ENCODE measurements at places on chromosomes 4 and X.
A peak's percentile ranks its signal among the peaks of the same experiment; 100 is the strongest.

- DNase-seq: no peak
These were observed 45.6 kb downstream of the MAOB start for GRCh38 chrX:43836435-43837184.

- DNase-seq: no peak
These were observed 45.6 kb downstream of the COL25A1 start for GRCh38 chr4:109256818-109257217.

- DNase-seq: peak; percentile 17
These were observed 36.9 kb downstream of the EVC start for GRCh38 chr4:5747738-5748375.

GRCh38 chrX:134453631-134454030 lies 6.3 kb upstream of the HPRT1 start:
- DNase-seq: peak; percentile 54

DNA sequence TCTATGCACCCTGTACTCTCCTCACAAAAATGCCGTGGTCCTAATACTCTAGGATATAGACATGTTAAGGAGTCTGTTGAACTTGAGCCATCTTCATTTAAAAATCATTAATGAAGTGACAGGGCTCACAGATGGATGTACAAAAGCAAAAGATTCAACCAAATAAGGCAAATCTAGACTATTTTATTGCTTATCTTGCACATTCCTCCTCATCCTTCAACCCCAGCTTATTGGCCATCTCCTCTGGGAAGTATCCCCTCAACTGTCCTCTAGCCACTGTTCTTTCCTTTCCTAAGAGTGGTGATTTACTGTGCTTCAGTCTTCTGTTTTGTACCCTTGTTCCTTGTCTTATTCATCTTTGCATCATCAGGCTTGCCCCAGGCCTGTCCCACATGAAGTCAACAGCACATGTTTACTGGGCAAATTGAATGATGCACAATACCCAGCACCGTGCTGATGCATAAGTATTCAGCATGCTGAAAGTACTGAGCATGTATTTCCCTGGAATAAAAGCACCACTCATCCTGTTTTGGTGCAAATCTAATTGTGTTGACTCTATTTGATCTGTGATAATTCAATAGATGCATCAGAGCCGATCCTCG lies 287.3 kb upstream of the CLNK start:
- DNase-seq: no peak

DNA sequence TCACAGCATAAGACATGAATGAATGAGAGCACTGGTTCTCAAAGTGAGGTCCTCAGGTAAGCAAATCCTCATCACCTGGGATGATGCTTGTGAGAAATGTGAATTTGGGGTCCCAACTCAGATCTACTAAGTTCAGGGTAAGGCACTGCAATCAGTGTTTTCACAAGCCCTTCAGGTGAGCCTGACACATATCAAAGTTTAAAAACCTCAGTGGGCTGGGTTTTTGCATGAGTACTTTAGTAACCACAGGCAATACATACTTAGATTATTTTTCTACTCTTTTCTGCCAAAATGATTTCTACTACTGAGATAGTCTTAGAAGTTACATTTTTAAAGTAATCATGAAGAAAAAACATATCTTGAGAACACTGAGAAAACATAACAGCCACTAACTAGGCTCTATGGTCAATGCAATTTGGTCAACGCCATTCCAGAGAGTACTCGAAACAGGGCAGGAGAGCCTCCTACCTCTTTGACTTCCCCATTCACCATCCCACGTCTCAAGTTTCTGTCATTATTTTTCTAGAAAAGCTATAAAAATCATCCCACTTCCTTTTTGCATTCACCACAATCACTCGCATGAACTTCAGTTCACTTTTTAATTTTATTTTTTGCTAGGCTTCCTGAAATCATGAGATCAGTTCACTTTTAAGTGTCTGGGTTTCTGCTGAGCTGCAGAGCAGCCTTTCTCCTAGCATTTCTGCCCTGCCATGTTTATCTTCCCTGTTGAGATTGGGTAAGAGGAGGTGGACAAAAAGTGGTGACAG lies 73.8 kb downstream of the MFAP3L start:
- DNase-seq: no peak

DNA sequence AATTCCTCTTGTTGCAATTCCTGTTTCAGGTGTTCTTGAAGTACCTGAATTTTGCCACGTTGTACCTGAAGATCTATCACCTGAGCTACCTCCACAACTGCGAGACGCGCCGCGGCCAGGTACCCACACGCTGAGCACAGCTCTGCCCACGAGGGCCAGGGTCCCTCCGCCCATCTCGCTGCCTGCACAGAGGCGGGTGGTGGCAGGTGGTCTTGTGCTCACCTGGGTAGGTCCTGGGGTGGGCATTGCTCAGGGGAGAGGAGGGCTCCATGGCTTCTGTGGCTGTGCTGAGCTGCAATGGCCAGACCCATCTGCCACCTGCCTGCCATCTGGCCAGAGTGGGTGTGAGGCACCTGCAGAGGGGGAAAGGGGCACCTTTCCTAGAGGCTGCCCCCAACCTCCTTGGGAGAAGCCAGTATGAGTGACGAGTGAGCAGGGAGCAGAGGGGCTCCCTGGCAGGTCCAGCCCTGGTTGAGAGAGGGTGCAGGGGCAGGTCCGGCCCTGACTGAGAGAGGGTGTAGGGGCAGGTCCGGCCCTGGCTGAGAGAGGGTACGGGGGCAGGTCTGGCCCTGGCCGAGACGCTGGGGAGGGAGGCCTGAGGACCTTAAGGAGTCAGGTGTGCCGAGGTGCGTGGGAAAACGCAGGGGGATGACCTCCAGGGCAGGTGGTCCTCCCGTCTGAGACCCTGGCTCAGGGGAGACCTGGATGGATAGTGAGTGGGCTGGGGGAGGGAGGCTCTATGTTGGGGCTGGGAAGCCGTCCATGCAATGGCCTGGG lies 10.7 kb downstream of the PDE6B start:
- no peak for DNase-seq

- DNase-seq: no peak
These were observed 43.6 kb downstream of the RTL9 start for GRCh38 chrX:110402091-110402849.

GRCh38 chrX:115284877-115285276 lies 4.6 kb upstream of the LUZP4 start:
- no peak for DNase-seq

DNA sequence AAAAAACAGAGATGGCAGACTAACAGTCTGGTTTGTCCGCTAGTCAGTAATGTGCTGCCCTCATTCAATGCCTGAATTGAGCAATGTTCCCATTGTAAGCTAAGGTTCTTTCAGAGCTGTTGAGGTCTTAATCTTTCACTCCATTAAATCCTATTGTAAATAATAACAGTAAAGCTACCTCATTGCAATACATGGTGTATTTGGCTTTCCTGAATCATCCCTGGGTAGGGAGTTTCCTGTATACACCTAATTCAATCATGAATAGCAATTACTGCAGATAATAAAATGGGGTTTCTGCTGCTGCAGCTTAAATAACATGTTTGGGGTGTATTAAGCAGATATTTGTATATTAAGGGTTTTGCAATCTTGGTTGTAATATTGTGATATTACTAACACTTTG lies 1100.2 kb upstream of the INTU start:
- DNase-seq: no peak

All from mucosa of descending colon (tissue), 3 donors.